ENCODE measurements at places on chromosomes 7 and 10. TPM values are rescaled to one million over a fixed set of nuclear protein-coding genes. Genes with fewer than 3 reads are reported as not detected.

COBL gene
- total RNA-seq = 36.0 TPM

PRRT4 gene
- 1.8 TPM for total RNA-seq

DNA sequence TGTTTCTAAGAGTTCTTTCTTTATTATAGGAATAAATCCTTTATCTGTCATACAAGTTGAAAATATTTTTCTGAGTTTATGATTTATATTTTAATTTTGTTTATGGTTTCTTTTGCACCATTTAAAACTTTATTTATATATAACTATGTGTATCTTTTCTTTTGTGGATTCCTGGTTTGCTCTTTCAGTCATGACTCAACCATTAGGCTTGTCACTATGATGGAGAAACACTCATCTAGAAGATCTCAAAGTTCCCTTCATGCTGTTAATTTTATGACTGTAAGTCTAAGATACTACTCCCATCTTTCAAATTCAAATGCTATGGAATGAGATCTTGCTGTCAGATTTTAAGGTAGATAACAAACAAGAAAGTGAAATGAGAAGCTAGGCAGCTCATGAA is 199.5 kb downstream of the INHBA start:
- no peak for DNase-seq

GRCh38 chr7:83021032-83021431 is 141.7 kb downstream of the PCLO start:
- DNase-seq = no peak

DNA sequence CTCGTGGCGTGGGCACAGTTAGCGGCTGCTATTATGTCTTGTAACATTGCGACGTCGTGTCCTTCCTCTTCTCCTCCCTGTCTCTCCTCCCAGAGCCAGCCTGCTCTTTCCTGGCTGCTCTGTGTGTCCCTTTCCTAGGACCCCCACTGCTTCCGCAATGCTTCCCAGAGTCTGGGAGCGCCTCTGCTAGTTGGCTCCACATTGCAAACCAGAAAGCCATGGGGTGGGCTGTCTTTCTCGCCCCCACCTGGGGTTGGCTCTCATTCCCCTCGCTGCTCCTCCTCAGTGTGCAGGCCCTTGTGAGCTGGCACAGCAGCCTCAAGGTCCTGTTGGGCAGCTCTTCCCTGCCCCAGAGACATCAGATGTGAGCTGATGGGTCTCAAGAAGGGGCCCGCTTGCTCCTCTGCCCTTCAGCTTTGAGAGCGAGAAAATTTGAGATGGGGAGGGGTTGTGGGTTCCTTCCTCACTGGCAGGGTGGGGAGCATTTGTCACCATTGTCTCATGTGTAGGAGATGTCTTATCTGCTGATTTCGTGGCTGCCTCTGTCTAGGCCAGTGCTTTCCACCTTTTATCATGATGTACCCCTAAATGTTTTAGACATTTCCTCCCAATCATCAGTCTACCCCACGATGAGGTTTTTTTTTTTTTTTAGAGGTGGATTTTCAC is 3.3 kb downstream of the ADAMTS14 start:
- no peak for DNase-seq

DNA sequence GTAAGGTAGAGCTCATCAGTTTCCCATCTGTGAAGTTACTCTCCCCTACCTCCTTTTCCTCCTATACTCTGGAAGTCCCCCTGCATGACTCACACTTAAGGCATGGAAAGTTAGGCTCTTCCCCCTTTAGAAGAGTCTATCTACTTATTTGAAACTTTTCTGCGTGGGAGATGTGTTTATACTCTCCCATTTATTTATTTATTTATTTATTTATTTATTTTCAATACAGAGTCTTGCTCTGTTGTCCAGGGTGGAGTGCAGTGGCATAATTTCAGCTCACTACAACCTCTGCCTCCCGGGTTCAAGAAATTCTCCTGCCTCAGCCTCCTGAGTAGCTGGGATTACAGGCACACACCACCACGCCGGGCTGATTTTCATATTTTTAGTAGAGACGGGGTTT is 107.5 kb upstream of the JCAD start:
- no peak for DNase-seq

- no peak for DNase-seq
Observed at GRCh38 chr10:80528185-80528700, 9.5 kb upstream of the SH2D4B start.

DNA sequence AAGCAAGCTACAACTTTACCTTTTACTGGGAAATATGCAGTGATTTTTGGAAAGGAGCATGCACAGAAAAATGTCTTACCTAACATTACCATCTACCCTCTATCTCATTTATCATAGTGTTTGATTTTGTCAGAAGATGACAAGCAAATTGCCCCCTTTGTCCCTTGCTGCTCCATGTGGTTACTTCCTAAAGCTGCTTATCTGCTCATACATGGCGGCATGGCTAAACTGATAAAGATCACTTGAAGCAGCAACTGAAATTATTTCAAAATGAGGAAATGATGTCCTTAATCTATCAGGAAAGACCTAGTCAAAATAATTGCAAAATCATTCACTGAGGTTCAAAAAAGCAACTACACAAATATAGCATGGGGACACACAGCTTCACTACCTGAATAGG is 1198.5 kb upstream of the SORCS1 start:
- no peak for DNase-seq

GALNT17 gene
- 0.35 TPM for total RNA-seq

DNA sequence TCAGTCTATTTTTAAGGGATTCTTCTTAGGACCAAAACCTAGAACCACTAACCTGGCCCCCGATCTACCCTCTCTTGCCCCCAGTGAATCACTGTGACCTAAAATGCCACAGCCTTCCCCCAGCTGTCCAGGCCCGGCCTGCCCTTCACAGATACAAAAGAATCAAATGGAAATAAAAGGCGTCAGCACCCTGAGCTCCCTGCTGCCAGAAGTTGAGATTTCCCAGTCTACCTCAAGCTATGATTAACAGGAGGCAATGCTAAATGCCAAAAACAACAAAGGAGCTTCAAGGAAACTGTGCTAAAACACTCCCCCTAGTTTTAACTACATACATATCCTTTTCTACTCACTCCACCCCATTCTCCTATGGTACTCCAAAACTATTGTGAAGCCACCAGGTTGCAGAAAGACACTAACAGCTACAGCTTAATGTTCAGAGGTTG is 67.8 kb downstream of the GSAP start:
- DNase-seq = peak; percentile 49

DNA sequence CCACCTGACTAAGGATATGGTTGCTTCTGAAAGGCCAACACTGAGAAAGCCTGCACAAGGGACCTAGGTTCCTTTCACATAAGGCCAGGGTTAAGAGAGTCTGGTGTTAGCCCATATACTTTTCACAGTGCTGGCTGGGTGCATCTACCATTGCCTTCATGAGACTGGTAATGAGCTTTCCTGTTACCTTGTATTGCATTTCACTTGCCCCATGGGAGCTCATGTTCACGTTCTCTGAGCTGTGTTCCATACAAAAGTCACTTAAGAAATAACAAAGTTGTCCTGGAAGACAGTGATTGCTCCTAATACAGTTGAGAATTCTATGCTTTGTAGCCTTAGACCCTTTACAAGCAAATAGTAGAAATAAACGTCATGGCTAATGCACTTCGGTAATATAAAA is 337.8 kb upstream of the TEX47 start:
- no peak for DNase-seq

FAM241B gene
- total RNA-seq = 3.7 TPM

DNA sequence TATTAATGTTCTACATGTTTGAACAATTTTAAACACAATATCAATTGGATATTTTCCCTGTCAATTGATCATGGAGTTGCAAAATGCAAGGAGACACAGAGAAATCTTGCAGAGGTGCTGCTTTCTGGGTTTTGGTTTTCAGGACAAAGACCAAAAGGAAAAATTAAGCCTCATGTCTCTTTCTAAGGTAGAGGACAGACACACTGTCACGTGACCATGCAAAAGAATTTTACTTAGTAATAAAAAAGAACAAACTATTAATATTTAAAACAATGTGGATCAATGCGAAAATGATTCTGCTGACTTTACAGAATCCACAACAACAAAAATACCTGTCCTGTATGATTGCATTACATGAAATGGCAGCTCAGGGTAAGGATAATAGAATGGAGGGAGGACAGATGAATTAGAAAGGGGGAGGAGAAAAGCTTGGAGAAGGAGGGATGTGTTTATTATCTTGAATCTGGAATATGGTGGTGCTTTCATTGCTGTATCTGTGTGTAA is 493.7 kb upstream of the NUPR2 start:
- no peak for DNase-seq

DNA sequence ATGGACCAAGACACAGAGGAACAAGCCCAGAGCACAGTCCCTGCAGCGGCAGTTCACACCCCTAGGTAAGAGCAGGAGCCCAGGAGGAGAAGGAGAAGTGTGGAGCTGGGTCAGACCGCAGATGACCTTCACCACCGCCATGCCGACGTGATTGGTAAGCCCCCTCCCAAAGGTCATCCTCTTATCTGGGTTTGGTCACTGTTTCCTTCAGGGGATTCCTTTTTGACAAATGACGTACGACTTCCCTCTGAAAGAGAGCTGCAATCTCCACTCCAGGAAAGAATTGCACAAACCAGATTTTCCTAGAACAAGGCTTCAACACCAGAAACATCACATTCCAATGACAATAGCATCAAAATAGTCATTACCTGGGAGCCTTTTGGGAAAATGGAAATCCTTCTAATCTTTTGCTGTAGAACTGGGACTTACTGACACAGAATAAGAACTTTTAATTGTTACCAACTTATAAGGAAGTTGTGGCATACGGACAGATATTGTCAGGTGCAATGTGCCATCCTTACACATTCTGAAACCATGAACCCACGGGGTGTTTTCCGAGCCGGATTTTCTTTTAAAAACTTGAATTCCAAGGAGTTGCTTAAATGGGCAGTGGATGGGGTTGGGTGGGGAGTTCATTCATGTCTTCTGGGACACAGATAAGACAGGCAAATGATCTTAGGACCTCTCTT is 20.8 kb upstream of the ADAM12 start:
- no peak for DNase-seq

ADAMTS14 gene
- total RNA-seq = 0.53 TPM

GRCh38 chr7:98869027-98869596 is 702 bp downstream of the TMEM130 start:
- no peak for DNase-seq

MCU gene
- total RNA-seq = 16.1 TPM

SLC26A3 gene
- total RNA-seq = not detected

- DNase-seq = peak; percentile 83
Observed at GRCh38 chr7:112422842-112423496, 27.3 kb upstream of the IFRD1 start.

- DNase-seq = peak; percentile 64
Observed at GRCh38 chr10:110794808-110795207, 76.9 kb upstream of the PDCD4 start.

GRCh38 chr7:5266191-5267028 is 16.3 kb upstream of the SLC29A4 start:
- DNase-seq = no peak

DNA sequence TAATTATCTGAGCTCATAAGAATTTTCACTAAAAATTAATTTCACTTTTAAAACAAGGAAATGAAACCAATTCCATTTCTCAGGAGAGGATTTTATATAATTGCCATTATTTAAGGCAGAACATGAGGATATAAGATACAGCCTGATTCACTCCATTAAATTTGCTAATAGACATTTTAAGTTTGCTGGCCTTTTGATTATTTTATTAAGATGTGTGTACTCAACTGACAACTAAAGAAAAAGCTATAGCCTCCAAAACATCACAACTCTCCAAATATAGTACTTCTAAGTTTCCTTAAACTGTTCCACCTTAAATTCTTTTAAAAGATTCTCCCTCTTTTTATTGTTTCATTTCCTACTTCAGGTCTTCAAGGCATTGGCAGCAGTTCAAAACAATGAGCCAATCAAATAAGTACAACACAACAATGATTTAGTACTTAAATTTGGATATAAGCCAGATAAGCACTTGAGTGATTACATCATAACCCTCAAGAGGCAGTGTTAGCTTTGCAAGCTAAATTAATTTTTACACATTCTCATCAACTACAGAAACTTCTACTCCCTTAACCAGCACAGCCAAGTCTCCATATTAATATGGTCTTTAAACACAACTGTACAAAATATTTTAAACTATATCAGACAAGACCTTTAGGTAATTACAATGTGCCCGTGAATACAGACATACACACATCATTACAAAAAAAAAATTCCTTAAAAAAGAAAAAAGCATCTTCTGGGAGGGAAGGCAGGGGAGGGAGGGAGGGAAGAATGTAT is 121.8 kb downstream of the KMT2C start:
- DNase-seq = no peak

EEF1AKMT2 gene
- total RNA-seq = 11.5 TPM

DNA sequence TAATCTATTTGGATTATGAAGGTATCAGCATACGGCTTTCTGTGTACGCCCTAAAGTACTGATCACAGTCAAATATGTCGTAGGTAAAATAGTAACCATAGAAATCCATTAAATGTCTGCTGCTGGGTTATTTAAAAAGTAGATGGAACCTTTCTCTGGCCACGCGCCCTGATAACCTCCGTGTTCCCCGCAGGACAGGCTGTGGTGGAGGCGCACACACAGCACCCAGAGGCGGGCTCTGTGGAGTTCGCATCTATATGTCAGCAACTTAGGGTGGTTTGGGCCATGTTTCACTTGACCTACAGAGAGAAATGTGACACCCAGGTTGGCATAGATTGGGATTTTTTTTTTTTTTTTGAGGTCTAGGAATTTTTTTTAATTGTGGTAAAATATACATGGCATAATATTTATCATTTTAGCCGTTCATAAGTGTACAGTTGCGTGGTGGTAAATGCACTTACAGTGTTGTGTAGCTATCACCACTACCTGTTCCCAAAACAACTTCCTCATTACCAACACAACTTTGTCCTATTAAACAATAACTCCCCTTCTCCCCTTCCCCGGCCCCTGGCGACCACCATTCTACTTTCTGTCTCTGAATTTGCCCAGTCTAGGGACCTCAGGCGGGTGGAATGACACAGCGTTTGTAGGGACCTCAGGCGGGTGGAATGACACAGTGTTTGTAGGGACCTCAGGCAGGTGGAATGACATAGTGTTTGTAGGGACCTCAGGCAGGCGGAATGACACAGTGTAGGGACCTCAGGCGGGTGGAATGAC is 15.4 kb downstream of the PPP2R2D start:
- no peak for DNase-seq

RSU1 gene
- total RNA-seq = 49.4 TPM

DNA sequence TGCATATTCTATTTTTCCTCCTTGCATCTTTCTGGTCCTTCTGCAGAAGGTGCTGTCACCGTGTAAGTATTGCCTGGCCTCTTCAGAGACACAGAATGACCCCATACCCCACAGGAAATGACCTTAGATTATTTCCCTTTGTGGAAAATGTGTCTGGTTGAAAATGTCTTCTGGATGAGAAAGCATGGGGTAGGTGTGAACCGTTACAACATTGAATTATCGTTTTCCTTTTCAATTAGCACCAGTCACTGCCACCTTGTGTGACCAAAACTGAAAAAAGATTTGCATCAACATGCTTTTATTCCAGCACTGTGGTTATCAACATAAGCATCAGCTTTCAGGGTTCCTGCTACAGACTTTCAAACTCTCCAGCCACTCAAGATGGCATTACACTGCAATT is 58.0 kb upstream of the CELF2 start:
- DNase-seq = no peak

ECD gene
- 17.3 TPM for total RNA-seq

GRCh38 chr10:110756876-110757275 is 112.7 kb downstream of the RBM20 start:
- no peak for DNase-seq

GRCh38 chr7:77409739-77410547 is 6.2 kb downstream of the GSAP start:
- DNase-seq = no peak

GRCh38 chr10:69130251-69130650 is 6.3 kb downstream of the VPS26A start:
- no peak for DNase-seq

VWA2 gene
- 0.13 TPM for total RNA-seq

CUZD1 gene
- total RNA-seq = 0.44 TPM

Data from left cardiac atrium (tissue), 4 donors.